ENCODE measurements at places on chromosomes 2 and 18.

DNA sequence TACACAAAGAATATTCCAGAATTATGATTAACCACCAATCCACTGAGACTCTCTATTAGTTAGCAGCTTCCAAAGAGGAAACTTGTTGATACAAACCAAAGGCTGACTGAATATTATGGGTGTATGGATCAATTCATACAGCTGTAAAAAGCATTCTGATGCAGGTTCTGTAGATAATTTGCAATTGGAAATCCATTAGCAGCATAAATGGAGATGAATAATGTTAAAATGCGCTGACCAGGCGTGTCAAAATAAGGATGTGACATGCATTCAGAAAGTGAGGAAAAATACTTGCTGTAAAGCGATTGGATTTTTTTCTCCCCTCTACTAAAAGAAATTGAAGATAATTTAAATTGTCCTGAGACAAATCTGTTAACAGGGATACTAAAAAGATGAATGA lies 169.0 kb upstream of the DDX18 start:
- DNase-seq: no peak

DNA sequence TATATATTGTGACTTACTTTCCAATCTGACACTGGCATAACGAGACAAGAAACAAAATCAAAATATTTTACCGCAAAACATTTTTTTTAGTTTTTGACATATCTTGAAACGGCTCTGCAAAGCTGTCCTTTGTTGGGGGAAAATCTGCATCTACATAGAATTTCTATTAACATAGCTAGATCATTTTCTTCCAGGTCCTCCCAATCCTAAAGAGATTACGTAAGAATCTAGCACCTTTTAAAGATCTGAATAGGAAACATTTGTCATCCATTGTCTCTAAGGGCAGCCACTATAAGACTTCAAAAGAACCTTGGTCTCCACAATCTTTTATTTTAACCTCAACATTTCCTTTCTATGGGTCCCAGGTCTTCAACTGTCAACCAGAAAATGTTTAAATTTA lies 1.2 kb upstream of the MFF start:
- DNase-seq: no peak

- DNase-seq: no peak
Measured at GRCh38 chr2:134155134-134155533, 98.7 kb upstream of the MGAT5 start.

DNA sequence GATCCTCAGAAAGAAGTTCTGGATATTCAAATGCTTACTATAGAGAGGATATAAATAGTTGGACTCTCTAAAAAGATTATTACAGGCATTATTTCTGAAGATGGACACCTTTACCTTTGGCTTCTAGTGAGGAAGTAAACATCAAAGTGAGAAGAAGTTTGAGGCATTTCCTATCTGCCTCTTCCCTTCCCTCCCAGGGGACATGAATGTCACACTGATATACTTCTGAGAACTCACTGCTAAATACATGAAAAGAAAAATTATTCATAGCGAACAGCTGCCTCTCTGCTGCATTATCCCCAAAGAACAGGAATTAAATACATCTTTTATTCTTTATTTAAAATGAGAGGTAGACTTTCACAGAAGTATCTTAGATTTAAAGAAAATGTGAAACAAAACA lies 63.6 kb upstream of the PGAP1 start:
- no peak for DNase-seq

- DNase-seq: no peak
Measured at GRCh38 chr2:1627628-1628381, 116.5 kb downstream of the PXDN start.

DNA sequence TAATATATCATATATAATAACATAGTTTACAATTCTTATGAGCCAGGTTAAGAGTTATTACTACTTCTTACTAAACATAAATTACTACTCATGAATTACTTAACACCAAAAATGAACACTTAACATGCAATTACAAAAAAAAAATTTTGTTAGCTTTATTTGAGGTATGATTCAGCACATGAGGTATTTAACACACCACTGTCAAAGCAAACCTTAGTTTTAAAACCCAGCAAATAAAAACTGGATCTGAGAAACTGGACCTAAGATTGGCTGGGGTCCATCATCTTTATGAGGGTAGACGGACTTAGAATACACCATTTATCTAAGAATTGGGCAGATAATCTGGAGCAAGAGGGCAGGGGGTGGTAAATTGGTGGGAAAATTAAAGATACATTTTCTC lies 81.8 kb upstream of the CREB1 start:
- no peak for DNase-seq

DNA sequence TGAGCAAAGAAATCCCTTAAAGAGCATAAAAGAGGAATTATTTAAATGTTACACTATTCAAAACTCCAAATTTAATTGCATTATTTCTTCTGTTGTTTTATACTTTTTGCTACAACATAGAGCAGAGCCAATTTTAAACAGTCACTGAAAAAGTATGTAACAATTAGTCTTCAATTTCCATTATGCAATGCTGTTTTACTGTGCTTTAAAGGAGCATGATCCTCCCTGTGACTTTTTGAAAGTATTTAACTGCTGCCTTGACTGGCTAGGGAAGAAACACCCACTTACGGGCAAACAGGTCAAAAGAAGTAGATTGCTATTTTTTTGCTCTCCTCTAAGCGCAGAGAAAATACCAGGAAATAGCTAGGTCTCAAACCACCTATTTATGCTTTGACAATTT lies 217.4 kb upstream of the GCFC2 start:
- no peak for DNase-seq

DNA sequence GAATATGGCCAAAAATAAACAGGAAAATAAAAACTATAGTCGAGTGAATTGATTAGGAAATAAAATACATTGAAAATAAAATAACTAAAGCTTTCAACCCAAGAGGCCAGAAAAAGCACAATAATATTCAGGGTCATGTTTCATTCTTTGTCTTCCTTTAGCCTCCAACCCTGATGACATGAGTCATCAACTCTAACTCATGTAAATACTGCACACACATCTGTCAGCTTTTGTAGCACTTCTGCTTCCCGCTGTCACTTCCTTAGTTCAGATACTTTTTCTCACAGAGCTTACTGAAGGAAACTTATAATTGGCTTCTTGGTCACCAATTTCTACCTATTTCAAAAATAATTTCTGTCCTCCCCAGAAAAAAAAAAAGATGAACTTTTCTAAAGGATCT lies 112.8 kb downstream of the UPP2 start:
- no peak for DNase-seq

DNA sequence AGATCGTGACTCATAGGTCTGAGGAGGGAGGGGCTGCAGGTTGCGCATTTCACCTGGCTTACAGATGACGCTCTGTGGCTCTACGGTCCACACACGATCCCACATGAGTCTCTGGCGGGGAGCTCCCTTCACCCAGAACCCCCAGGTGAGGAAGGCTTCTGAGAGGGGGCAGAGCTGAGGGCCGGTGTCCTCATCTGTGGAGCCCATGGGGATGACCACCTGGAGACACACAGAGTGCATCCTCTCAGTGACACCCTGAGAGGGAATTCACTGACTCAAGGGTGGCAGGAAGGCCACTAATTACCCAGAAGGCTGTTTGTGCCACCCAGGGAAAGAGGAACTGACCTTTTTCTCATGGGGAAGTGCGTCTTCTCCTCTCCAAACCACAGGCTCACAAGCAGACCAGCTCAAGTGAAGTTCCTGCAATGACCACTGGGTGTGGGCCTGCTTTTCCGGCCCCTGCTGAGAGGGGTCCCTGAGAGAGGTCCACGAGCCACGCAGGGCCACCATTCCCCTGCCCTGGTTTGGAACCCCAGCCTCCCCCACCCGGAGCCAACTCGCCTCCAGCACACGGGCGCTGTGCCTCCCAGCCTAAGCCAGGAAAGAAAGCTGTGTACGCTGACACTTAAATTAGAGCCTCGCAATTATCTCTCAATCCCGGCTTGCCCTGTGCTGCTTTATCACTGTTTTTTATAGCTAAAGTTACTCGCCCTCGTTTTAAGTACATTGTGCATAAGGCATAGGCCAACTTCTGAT lies 114.1 kb downstream of the BCL11A start:
- no peak for DNase-seq

DNA sequence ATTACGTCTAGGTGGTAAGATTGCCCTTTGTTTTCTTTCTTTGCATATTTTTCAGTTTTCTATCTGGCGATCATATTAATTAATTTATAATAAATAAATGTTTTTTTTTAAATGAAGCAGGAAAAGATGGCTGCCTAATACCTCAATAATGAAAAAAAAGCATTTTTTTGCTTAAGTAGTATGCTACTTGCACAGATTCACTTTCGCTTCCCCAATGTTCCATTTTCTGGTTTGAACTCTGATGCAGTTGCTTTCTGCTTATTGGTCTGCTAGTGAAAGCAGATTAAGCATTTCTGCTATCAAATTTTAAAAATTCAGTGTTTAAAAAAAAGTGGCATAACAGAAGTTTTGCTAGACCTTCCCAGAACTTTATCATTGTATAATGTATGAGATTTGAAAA lies 11.9 kb upstream of the TMEM182 start:
- DNase-seq: no peak

GRCh38 chr2:69315160-69315761 lies 71.8 kb downstream of the GFPT1 start:
- DNase-seq: no peak

DNA sequence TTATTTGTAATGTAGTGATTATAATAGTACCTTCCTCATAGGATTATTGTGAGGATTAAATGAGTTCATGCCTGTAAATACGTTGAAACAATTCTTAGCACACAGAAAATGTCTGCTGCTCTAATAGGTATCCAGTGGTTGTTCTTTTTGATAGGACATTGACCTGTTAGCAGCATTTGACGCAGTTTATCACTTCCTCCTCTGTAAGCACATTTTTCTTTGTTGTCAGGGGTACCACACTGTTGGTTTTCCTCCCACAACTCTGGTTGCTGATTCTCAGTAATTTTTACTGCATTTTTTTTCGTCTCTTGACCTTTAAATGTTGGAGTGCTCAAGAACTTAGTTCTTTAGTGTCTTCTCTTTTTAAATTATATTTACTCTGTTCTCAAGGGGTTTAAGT lies 15.4 kb downstream of the PPM1B start:
- no peak for DNase-seq

DNA sequence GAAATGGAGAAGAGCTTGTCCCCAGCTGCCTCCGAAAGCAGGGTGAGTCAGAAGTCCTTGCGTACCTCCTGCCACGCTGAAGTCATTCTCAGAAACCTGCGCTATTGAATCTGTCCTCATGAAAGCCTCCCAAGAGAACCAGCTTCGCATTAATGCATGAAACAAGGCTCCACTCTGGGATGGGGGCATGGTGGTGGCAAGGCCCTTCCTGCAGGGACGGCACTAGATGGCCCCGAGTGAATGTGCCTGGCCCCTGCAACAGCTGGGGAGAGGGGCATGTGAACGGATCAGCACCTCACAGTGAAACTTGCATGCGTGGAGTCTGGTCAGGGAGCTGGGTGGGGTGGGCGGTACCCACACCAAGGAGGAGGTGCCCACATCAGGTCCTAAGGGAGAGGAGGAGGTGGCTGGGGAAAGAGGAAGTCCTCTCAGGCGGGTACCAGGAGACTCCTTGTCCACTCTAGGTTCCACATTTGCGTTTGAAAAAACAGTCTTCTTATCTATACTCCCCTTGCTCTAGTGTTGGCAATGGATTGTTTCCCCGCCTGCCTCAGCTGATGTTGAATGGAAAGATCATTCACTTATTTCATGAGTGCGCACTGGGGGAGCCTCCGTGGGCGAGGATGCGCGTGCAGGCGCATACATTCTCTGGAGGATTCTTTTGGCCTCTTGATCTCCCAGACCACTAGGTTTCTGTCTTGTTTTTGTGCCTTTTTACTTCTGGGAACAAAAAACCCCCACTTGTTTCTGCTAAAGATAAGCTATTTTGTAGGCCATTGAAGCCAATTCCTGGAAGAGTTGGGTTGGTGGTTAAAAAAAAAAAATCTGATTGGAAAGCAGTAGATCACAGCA lies 104.7 kb downstream of the KLHL29 start:
- DNase-seq: peak; percentile 21

- no peak for DNase-seq
Measured at GRCh38 chr2:2912731-2913130, 464.9 kb downstream of the EIPR1 start.

DNA sequence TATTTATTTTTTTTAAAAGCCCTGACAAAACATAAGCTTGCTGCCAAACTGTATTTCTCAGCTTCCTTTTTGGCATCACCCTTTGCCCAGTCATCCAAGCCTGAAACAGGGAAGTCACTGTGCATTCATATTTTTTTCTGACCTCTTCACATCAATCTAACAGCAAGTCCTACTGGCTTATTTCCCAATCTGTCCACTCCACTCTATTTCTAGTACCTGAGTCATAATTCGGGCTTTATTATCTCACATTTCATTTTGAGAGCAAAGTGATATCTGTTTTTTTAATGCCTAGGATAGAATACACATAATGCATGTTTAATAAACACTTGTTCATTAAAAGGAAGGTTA lies 5.1 kb downstream of the HNMT start:
- DNase-seq: peak; percentile 88

DNA sequence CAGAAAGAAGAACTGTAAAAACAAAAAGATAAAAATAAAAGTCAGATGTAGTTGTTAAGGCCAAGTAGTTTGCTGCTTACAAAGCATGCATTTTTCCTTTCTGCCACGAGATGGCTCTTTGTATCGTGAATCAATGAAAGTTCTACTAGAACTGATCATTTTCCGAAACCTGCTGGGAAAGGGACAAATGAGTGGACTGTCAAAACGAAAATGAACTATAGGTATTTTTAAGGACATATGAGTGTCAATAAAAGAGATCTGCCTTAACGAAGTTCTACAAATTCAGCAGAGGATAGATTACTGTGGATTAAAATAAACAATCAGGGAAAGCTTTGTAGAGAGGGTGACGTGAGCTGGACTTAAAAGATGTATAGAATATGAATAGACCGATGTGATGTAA lies 15.0 kb upstream of the ELOA2 start:
- peak; percentile 52 for DNase-seq

DNA sequence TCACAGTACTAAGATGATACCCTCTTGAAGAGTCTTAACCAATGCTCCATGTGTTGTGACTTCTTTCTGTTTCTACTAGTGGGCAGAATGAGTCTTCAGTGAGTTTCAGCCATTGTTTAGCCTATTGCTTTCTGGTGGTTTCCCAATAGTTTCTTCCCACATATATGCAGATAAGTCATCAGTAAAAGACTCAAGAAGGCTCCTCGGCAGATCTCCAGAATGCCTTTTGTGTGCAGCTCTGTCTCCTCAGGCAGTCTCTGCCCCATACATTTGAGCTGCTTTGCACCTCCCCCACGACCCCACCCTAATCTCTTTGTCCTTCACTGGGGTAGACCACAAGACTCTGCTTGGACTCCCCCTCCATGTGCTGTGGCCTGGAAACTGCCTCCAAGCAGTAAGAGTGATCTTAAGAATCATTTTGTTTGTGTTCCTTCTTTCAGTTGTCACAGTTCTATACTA lies 71.6 kb upstream of the CHRNA1 start:
- DNase-seq: peak; percentile 87

GRCh38 chr2:62459106-62459505 lies 46.9 kb downstream of the TMEM17 start:
- DNase-seq: no peak

- DNase-seq: peak; percentile 38
Measured at GRCh38 chr18:29488617-29489016, 1311.7 kb upstream of the CDH2 start.

GRCh38 chr18:56651771-56652092 lies 573 bp downstream of the WDR7 start:
- no peak for DNase-seq
